SK-MEL-5 (cell line): ENCODE measurements at places on chromosomes 6 and 20. TPM values are rescaled to one million over a fixed set of nuclear protein-coding genes. Genes with fewer than 3 reads are reported as not detected.

Gene WFDC2
- not detected in 2 replicates for total RNA-seq

Gene RAD21L1
- total RNA-seq: 0.11 TPM in 1 of 2 replicates, not detected in the other

Gene CST1
- total RNA-seq: 36.4 and 48.3 TPM in 2 replicates

Gene BAG2
- 7.2 and 7.7 TPM in 2 replicates for total RNA-seq

Gene PLEKHG1
- total RNA-seq: 3.5 and 5.5 TPM in 2 replicates

Gene PPIL6
- total RNA-seq: 1.2 and 1.4 TPM in 2 replicates

Gene EFCAB8
- total RNA-seq: not detected in 2 replicates

Gene ADGRF4
- 0.05 and 0.11 TPM in 2 replicates for total RNA-seq

- DNase-seq: no peak
Measured at GRCh38 chr20:13278812-13279570, 57.9 kb downstream of the ISM1 start.

DNA sequence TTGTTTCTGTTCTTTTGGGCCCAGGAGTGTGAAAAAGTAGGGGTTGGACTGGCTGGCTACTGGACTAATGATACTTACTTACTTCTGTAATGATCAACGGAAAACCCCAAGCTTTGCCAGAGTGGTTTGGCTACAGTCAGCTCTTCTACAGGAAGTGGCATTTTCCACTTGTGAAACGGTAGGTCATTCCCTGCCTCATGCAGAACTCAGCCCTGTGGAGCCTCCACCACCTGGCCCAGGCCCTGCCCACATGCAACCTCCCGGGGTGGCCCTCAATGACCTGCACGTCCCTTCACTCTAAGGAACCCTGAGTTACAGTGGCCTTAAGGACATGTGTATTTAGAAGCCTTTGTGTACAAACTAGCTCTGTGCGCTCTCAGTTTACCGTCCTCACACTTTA lies 140.4 kb downstream of the DTNBP1 start:
- DNase-seq: no peak

DNA sequence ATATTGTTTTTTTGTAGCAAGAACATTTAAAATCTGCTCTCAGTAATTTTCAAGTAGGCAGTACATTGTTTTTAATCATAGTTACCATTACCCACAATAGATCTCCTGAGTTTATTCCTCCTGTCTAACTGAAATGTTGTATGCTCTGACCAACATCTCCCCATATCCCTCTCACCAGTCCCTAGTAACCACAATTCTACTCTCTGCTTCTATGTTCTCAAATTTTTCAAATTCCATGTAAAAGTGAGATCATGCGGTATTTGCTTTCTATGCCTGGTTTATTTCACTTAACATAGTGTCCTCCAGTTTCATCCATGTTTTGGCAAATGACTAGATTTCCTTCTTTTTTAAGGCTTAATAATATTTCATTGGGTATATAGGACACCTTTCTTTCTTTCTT lies 300.5 kb downstream of the KCNQ5 start:
- no peak for DNase-seq

- DNase-seq: no peak
Measured at GRCh38 chr6:53605543-53606235, 59.9 kb downstream of the KLHL31 start.

DNA sequence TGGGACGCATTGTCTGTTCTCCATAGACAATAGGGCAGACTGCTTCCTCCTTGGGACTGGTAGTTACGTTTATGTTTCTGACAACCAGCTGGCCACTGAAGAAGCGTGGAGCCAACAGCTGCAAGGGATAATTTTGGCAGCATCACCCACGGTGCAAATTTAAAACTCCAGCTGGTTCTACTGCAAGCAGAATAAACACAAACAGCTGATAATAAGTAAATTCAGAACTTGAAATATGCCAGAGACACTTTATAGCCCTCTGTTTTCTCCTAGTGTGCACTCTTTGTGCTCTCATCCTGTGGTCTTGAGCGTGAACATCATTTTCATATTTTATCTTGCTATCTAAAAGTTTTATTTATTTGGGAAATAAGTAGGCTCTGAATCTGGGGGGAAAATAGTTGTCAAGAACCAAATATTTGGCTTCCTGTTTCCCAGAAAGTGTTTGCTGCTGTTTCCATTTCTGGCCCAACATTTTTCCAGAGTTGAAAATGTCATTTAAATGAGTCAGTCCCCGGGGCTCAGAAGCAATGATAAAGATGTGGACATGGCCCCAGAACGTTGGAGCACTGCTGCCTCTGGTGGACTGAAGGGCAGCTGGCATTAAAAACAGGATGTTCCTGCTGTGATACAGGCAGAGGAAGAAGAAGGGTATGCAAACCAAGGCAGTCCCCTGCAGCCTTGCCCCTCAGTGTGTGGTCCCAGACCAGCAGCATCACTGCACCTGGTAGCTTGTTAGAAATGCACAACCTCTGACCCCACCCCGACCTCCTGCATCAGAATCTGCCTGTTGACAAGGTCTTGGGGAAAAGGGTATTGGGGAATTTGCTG lies 12.5 kb upstream of the THBD start:
- DNase-seq: peak; percentile 43

DNA sequence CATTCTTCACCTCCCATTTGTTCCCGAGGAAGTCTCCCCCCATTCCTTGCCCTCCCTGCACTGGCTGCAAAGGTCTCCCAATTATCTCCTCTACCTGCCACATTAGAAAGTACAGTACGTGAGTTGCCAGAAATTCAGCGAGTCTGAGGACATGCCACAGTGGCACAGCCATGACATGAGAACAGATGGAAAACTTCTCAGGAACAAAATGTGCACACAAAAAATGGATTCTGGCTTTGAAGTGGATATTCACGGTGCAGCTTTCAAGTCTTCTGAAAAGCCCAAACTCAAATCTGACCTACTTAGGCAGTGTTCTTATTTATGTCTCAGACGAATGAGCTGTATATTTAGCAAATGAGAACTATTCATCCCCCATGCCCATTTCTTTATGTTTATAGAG lies 269.1 kb upstream of the ARID1B start:
- DNase-seq: no peak

DNA sequence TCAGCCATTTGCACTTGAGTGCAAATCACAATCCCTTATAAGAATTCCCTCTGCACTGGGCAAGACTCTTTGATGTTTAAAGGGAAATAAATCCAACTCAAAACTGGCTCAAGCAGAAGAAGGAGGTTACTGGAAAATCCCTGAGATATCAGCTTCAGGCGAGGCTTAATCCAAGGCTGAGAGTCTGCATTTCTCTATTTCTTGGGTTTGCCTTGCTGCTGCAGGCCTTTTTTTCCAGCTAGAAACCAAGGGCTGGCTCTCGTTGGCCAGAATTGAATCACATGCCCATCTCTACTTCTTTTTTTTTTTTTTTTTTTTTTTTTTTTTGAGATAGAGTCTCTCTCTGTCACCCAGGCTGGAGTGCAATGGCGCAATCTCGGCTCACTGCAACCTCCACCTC lies 11.7 kb downstream of the HCK start:
- no peak for DNase-seq

DNA sequence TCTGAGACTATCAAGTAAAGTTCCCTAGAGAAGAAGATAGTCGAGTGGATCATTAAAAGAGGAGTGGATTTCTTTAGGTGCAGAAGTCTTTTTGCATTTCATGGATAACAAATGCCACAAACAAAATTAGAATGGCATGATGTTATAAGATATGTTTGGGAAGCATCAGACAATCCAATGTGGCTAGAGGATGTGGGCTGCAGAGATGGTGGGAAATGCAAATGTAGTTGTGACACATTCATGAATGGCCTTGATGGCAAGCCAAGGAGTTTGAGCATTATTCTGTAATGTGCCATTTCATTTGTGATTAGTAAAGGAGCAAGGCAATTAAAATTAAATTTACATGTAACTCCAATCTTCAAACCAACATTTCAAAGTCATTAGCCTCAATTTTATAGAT lies 211.9 kb downstream of the CENPW start:
- no peak for DNase-seq

DNA sequence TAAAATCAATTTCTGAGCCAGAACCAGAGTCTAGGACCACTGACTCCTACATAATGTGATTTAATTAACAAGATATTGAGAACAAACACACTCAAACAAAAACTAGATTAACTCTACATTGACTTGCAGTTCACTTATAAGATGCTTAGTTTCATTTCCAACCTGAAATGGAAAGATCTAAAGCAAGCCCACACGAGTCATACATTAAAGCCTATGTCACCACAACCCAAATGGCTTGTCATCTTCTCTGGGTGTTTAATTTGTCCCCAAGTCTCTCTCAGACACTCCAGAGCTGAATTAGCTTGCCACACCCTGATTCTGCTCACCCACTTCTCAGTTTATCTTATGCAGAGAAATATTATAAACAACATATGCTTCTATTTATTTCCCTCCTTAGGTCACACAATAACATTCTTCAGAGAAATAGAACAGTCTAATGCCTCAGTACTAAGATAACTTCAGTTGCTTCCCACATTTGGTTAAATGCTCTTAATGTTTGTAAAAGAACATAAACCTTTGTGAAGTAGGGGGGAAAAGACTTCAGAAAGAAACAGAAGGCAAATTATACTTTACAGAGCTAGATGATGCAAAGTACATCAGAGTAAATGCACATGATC lies 8.8 kb upstream of the FBXO30 start:
- no peak for DNase-seq

DNA sequence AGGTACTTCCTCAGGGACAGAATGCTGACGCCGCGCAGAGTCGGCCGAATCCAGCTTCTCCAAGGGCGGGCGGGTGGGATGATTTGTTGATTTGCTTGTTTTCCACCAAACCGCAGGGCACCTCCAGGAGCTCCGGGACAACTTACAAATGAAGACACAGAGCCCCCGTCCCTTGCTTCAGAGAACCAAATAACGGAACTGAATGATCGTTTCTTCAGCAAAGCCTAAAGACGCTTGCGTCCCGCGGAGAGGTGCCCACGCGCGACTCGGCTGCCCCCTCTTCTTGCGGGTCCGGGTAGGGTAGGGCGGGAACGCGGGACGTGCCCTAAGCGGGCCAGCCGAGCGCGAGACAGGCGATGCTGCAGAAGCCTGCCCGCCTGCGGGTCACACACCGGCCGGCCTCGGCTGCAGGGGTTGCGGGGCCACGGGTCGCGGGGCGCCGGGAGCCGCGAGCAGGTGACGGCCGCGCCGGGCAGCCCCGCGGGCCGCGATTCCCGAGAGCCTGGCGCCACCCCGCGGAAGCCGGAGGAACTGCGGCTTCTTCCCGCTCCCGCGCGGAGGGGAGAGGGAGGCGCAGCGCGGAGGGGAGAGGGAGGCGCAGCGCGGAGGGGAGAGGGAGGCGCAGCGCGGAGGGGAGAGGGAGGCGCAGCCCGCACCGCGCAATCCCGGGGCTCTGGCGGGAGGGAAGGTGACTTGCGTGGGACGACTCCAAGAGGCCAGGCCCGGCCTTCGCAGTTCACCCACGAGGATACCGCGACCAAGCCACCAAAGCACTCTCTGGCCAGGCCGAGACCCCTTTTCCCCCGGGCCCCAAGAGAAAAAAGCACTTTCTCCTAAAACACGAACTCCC lies 7.7 kb upstream of the FOXF2 start:
- DNase-seq: peak; percentile 50

DNA sequence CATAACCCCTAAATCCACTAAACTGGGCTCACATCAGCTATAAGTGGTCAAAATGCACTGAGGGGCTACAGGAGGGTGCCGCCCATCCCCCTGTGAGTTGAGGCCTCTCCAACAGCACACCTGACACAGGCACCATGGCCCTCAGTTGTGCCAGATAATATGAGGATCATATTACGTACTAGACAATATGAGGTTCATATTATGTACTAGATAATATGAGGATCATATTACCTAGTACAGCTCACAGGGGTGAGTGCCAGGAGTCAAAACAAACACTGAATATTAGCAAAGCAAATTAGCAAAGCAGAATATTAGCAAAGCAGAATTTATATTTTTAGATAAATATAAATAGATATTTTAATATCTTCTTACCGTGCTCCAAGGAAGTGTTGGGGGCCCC lies 35.3 kb downstream of the CD24 start:
- no peak for DNase-seq

GRCh38 chr20:24808616-24809015 lies 140.5 kb upstream of the CST7 start:
- no peak for DNase-seq

- no peak for DNase-seq
Measured at GRCh38 chr20:33348136-33348937, 53.0 kb downstream of the CDK5RAP1 start.
